ENCODE measurements at places on chromosomes 7 and 10.

DNA sequence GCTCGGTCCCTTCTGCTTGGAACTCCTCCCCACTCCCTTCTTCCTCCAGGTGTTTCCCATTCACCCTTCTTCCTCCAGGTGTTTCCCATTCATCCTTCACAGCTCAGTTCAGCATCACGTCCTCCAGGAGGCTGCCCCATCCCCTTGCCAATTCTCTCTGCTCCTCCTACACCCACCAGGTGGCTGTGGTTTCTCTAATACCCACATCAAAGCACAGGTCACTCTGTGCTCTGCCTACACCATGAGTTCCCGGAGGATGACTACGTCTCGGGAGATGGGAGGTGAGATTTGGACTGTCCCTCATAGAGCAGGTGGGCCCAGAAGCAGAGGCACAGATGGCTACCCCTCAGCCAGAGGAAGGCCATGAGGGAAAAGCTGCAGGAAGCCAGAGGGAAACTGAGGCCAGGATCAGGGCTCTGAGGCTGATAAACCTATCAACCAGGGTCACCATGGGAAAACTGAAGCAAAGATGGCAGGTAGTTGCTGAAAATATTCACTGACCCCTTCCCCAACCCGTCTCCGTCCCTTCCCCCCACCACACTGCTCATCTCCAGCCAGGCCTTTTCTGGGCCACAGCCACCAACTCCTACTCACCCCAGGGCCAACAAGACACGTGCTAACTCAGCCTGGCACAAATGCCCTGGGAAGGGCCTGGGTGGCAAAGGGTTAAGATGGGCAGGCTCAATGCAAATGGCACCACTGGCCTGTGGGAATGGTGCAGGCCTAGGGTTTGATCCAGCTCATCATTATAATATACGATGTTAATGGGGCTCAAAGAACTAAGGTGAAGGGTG lies 56.6 kb upstream of the CPXM2 start:
- DNase-seq: no peak

- no peak for DNase-seq
These were observed 290.0 kb upstream of the TEX47 start for GRCh38 chr7:89085580-89085979.

- no peak for DNase-seq
These were observed 107.0 kb downstream of the PLXNA4 start for GRCh38 chr7:132469264-132469663.

DNA sequence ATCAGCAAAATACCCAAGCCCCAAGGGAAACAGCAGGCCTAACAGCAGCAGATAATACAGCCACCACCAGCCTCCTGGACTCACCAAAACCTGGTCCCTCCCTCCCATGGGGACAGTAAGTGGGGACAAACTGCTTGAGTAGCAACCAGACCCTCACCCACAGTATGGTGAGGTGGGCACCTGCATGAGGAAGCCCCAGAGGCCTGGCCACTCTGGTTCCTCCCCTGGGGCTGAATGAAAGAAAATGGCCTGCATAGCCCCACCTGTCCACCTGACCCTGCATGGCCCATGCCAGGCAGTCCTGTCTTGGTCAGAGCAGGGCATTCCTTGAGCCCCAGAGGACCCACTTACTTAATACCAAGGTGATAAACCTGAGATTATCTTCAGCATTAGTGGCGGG lies 13.0 kb upstream of the C10orf90 start:
- DNase-seq: no peak

GRCh38 chr7:111732923-111733322 lies 170.6 kb upstream of the IMMP2L start:
- no peak for DNase-seq

DNA sequence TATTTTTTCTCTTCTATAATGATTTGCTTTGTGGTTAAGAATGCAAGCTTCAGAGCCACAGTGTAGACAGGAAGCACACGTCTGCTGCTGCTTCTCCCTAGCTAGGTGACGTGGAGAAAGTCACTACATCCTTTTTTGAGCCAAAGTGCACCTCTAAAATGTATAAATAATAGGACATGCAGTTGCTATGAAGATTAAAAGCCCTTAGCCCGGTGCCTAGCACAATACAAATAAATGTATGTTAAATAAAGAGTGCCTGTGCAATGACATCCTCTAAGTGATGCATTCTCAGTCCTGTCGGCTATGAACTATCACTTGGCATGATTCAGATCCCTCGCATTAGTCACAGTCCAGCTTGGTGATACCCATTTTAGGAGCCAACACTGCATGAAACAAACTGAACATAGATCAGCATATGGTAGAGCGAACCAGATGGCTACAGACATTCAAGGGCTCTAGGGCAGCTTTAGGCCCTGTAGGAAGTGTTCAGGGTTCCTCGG lies 4.8 kb upstream of the TRDMT1 start:
- no peak for DNase-seq

DNA sequence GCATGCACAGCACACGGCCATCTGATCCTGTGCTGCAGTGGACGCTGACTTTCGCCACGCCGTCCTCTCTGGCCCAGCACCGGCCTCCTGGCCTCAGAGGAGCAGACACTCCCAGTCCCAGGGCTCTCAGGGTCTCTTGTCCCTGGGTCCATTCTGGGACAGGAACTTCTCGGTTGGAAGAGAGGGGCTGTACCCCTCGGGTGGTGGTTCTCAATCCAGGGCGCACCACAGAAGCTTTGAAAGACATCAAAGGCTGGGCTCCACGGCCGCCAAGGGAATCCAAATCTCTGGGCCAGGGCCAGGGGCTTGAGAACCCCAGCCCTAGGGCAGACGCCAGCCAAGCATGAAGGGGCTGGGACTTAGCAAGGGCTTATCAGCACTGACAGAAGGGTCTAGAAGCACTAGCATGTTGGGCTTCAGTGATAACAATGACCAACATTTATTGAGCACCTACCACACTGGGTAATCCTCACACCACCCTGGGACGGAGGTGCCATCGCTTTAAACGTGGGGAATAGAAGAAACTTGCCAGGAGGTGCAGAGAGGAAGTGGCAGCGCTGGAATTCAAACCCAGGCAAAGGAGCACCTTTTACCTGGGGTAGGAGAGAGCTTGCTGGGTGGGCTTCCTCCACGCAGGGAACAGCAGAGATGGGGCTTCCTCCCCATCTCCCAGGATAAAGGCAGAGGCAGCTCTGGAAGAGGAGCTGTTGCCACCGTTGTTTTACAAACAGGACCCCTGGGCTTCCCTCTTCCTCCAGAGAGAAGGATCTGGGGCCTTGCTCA lies 1.8 kb upstream of the PYROXD2 start:
- DNase-seq: no peak

- DNase-seq: no peak
These were observed 909.7 kb downstream of the DNAJB9 start for GRCh38 chr7:109479388-109479787.

DNA sequence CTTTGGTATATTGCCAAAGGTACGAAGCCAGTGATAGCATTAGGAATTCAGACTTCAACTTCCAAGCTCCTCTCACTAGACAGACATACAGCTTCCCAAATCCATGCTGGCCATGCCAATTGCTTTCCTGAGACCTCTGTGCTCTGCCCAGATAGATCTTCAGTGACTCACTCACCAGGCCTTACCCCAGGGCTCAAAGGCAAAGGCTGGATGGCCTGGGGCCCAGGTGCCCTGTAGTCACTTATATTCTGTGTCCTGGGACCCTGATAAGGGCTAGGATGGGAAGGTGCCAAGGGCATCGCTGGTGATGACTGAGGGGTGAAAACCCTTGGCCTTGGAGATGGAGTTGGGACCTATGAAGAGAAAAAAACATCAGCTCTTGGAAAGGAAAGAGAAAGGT lies 27.7 kb downstream of the WNT8B start:
- DNase-seq: no peak

DNA sequence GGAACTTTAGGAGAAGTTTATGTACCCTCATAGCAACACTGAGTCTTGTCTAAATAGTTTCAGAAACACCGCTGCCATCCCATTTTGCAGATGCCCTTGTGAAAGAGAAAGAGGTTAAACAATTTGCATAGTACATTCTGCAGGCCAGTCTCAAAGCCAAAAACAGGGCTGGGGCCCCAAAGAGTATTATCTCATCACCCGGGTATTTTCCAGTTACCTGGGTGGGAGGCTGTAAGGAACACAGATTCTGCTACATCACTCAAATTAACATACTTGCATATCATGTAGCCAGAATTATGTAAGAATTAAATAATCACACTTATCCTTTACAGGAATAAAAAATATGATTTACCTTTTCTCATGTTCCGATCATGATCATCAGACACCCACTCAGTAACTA lies 3.1 kb upstream of the FAM171A1 start:
- DNase-seq: no peak

DNA sequence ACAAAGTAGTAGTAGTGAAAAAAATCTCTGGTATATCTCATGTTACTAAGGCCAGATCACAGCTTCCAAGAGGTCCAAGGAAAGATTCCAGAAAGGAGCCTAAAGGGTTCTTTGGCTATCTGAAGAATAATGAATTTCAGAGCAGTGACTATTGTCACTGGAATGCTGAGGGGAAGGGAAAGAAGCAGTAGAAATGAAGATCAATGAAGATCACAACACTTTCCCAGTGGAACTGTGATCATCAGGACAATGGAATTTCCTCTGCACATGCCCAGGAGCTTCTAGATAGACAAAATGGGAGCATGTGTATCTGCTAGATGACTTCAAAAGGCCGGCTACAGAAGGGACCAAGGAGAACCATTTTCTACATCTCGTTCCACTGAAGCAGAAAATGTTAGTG lies 219.5 kb upstream of the PHYHIPL start:
- DNase-seq: no peak

GRCh38 chr10:72277996-72278667 lies 4.4 kb downstream of the DDIT4 start:
- DNase-seq: no peak

GRCh38 chr10:131963811-131964210 lies 17.9 kb downstream of the BNIP3 start:
- no peak for DNase-seq

- DNase-seq: no peak
These were observed 77.0 kb downstream of the ADCYAP1R1 start for GRCh38 chr7:31129067-31129466.

DNA sequence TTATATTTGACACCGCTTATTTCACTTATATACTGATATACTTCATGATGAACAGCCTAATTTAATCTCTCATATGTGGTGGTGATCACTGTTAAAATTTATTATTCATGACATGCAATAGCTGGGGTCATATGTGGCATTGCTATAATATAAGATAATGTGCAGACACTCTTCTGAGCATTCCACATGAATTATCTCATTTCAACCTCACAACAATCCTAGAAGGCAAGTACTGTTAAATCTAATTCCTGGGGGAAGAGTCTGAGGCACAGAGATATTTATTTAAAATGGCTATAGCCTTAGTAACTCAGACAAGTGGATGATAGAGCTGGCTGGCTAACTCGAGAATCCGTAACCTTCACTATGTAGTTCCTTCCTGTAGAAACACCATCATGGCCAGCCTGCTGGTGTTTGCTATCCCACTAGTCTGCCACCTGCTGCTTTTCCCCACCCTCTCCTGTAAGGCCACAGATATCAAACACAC lies 46.6 kb upstream of the A1CF start:
- DNase-seq: no peak

DNA sequence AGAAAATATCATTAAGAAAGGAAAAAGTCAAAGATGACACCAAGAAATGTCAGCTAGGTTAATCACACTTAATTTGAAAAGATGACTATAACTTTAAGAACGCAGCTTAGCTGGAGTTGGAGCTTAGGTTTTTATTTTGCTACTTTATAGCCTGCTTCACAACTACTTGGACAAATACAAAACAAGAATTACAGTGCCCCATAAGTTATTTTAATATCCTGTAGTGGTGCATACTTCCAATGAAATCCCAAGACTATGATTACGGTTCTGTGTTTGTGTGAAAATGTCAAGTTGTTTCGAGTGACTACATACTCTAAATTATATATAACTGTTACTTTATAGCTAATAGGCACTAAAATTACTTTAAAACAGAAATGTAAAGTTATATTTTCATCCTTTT lies 244.6 kb upstream of the MGMT start:
- no peak for DNase-seq

DNA sequence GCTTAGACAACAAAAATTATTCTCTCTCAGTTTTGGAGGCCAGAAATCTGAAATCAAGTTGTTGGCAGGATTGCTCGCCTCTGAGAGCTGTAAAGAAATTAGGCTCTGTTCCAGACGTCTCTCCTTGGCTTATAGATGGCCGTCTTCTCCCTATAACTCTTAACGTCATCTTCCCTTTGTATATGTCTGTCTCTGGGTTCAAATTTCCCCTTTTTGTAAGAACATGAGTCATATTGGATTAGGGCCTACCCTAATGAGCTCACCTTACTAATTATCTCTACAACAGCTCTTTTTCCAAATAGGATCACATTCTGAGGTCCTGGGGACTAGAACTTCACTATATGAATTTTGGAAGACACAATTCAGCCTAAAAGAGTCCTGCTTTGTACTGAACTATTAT lies 22.4 kb downstream of the GALNTL5 start:
- no peak for DNase-seq

GRCh38 chr10:50345545-50345944 lies 94.2 kb upstream of the ASAH2 start:
- DNase-seq: no peak

DNA sequence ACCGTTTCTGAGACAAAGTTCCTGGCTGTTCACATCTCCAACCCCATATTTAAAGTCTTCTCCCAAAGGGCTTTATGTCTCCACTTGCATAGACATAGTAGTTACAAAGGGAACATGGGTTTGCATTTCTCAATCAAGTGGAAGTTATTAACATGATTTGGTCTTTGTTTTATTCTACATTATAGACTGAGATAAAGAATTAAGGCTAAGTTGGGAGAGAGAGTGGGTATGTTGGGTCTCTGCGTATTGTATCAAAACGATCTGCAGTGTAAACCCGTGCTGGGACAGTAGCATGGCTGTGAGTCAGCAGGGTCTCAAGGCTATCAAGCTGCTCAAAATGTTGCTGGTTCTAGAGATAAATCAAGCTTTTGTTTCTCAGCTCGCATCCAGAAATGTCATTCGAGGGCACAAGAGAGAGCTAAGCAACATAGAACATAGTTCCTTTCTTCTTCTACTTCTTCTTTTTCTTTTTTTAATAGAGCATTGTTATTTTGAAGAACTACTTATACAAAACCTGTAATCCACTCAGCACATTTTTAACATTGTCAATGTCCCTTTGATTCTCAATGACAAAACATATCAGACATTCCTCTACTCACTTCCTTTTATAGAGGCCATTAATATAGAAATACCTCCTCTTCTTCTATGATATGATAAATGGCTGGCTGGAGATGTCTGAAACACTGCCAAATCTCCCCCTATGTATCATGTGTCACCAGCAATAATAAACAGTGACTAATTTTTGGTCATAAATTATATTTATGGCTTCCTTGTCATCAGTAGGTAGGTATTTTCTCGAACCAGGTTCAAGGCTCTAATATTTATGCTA lies 34.5 kb upstream of the RHOBTB1 start:
- DNase-seq: no peak

- no peak for DNase-seq
These were observed 64.2 kb downstream of the PHYHIPL start for GRCh38 chr10:59240582-59241183.

DNA sequence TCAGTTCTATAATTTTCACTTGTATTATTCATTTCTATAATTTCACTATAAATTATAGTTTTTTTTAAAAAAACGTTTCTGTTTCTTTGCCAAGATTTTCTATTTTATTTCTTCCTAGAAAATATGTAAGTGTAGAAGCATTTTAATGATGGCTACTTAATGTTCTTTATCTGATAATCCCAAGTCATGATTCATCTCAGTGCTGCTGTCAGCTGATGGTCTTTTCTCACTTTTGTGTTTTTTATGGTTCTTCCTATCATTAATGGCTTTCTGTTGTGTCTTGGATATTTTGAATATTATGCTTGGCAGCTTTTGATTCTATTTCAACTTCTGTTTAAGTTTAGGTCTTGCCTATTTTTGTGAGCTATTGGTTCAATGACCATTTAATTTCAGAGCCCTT lies 268.6 kb downstream of the BAMBI start:
- DNase-seq: no peak

- no peak for DNase-seq
These were observed 505.1 kb downstream of the DNAJB6 start for GRCh38 chr7:157841773-157842370.
